Occipital lobe (tissue), 3 donors: ENCODE measurements at places on chromosomes 3 and 15. TPM values are rescaled to one million over a fixed set of nuclear protein-coding genes. Genes with fewer than 3 reads are reported as not detected.

GRCh38 chr3:152780553-152780952 lies 54.4 kb upstream of the P2RY1 start:
- DNase-seq = no peak

- DNase-seq = no peak
Measured at GRCh38 chr15:93332168-93332553, 243.2 kb upstream of the RGMA start.

DNA sequence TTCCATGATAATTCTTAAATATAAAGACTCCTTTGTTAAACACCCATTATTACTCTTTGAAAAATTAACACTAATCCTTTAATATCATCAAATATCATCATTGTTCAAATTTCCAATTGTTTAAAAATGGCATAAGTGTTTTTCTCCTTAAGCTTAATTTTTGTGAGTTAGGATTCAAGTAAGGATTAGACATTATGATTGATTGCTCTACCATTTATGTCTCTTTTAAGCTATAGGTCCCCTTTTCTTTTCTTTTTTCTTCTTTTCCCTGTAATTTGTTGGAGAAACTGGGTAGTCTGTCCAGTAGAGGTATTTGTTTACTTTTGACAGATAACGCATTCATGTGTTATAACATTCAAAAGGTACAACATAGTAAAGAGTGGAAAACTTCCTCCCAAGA lies 9.1 kb downstream of the ABHD2 start:
- DNase-seq = no peak

DNA sequence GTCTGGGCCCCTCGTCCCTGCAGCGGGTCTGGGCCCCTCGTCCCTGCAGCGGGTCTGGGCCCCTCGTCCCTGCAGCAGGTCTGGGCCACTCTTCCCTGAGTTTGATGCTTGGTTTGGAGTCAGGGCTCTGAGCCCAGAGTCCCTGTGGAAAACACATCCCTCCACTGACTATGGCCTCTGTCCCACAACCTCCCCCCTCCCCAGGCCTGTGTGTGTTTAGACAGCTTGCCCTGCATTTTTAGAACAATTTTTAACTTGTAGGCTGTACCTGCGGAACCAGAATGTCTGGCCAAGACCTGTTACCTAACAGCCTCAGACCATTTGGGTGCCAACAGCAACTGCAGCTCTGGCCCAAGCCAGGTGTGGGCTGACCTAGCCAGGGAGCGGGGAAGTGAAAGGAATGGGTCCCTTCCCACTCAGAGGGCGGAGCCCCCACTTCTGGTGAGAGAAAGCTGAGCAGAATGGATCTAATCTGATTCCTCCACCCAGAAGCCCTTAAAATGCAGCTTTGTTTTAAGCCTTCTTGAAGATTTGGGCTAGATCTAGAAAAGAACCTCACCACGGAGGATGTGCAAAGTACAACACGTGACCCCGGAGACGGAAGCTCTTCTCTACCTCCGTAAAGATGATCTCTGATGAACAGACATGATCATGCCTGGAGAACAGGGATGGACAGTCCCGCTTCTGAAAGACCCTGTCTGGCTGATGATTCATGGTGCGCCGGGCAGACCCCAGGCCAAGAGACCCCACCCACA lies 60.5 kb upstream of the TFRC start:
- DNase-seq = no peak

DNA sequence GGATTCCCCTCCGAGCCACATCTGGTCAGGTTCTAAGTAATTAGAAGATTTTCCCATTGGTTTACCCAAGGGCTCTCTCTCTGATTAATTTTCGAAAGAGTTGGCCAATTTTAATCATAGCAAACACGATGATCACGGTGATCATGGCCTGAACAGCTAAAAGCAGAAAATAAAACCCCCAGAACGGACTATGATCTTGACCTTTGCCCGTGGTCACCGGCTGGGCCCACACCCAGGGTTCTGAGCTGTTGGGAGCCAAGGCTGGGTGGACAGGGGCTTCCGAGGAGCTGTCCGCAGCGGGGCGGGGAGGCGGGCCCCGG lies 2.6 kb downstream of the GP5 start:
- no peak for DNase-seq

- DNase-seq = no peak
Measured at GRCh38 chr15:42239528-42240182, 31.6 kb upstream of the VPS39 start.

DNA sequence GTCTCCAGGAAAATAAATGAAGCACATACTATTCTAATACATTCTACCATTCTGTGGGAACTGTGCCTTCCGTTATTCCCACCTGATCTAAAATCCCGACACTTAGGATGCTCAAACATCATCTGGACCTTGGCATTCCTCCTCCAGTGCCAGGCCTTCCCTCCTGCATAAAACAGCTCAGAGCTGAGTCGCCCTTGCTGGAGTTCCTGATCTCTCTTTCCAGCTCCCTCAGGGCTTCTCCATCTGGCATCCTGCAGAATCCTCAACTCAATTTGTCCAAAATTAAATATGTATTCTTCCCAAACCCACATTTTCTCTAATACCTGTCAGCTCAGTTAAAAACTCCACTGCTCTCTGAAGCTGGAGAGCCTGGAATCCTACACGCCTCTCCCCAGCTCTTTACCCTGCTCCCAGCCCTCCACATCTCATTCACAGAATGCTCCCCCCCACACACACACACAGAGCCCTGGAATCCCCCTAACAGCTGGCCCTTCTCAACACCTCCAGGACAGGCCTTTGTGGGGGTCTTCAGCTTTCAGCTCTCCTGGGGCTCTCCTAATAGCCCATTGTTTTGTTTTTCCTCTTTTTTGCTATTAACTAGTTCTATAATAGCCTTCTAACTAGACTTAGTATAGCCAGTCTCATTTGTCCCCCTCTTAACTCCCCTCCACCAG lies 78.5 kb downstream of the HMG20A start:
- no peak for DNase-seq

- no peak for DNase-seq
Measured at GRCh38 chr3:20701641-20702040, 515.6 kb upstream of the SGO1 start.

- DNase-seq = no peak
Measured at GRCh38 chr3:50239649-50240048, 3.6 kb downstream of the GNAI2 start.

DNA sequence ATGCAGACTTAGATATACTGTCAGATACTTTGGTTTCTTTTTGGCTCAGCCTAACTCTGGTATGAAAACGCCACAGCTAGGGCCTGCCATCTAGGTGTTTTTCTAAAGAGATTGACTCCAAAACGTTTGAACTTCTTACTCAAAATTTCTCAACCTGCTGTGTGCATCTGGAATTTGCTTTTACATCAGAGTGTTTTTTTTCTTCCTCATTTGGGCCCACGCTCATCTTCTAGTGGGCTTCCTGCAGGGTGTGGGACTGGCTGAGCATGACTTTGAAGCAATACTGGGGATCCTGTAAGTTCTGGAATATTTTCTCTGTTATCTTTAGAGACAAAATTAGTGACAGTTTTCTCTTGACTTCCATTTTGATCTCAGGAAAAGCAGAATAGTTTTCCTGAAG lies 117.8 kb downstream of the NR1D2 start:
- DNase-seq = no peak

DNA sequence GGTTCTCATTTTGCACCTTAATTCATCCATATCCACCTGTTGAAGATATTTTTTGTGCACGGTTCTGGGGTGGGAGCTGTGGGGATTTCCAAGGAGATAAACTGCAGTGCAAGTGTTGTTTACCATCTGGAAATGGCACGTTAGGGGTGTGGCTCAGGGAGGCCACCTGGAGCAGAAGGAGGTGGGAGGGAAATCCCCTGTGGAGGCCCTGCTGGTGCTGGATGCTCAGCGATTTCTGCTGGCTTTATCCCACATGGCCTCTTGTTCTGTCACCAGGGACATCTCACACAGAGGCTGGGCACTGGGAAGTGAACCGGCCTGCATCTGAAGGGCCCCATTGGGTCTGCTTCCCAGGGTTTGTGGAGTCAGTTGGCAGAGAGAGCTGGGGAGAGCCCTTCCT lies 24.3 kb downstream of the TRPM1 start:
- DNase-seq = no peak

DNA sequence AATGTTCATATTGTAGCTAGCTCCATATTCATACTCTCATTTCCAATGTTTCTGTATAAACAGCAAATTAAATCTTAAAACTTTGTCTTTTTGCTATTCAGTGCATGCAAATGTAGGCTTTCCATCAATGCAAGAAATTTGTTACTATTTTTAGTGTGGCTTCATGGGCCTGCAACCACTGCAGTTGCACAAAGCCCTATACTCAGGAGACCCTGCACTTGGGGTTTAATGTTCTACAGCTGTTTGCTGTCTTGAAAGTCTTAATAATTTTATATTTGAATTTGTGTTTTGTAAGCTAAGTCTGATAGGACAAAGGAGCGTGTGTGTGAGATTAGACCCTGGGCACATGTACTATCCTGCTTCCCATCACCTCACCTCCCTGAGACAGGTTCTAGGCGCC lies 9.6 kb downstream of the PYDC2 start:
- DNase-seq = no peak

DNA sequence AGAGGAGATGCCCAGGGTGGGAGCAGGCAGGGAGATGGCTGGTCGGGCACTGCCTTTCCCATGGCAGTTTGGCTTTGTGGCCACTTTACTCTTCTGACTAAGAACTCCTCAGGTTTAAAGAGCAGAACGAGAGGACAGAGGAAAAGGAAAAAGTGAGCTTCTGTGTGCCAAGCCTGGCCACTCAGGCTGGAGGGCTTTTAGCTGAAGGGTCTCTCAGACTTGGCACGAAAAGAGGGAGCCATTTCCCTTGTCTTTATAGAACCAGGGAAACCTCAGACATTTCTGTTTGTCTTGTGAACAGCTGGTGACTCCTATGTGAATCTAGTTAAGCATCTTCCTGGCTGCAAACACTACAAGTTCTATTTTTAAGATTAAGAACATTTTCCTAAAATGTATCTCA lies 23.3 kb upstream of the PSMD6 start:
- no peak for DNase-seq

SERPINI2 gene
- 2.0 TPM for total RNA-seq

ATR gene
- 39.1 TPM for total RNA-seq

TLR9 gene
- under 0.01 TPM for total RNA-seq

CSPG5 gene
- total RNA-seq = 131 TPM

AHSG gene
- total RNA-seq = 0.47 TPM
